HS-5 (cell line): ENCODE measurements at places on chromosomes 1 and 21.

- no peak for DNase-seq
Measured at GRCh38 chr1:14598498-14599182, at the start of gene KAZN. KAZN (plus strand) TSS chr1:14598685.

- no peak for DNase-seq
Measured at GRCh38 chr1:97105531-97105930, 383.9 kb downstream of the PTBP2 start.

DNA sequence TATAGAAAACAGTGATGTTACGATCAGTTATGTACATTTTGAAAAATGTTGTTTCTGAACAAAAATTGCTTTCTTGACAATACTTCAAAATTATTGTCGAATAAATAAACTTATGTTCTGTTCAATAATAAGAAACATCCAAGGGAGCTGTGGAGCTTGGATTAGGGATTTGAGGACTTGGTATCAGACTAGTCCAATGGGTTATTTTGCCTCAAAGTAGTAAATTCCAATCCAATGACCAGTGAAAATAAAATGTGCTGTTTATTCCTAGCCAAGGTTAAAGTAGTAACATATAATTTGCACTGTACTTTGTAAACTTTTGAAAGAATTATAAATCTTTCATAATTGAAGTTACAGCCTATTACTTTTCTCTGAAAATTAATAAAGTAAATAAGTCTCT is 79.1 kb upstream of the IVNS1ABP start:
- DNase-seq, result no peak

- DNase-seq, result no peak
Measured at GRCh38 chr1:246508897-246509688, 2.0 kb upstream of the SMYD3 start.

DNA sequence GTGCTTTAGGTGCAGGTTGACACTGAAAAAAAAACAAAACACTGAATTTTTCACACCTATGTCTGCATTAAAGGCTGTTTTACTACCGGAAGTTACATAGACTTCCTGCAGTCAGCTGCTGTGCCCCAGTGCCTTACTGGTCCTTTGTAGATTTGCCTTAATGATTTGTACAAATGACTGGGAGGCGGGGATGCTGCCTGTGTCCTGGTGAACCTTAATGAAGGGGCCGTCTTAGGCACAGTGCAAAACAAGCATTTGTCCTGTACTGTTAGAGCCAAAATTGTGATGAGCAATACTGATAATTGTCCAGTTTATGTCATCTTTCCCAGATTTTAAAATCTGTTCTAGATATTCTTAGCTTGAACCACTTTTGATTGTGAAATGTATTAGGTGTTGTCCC is 90.9 kb upstream of the PGD start:
- DNase-seq, result no peak
